ENCODE measurements at places on chromosomes 2 and 18. TPM values are rescaled to one million over a fixed set of nuclear protein-coding genes. Genes with fewer than 3 reads are reported as not detected.

The SDC1 gene
- total RNA-seq: 26.5 TPM

The ARHGEF33 gene
- total RNA-seq: not detected

The GCG gene
- not detected for total RNA-seq

The ASPRV1 gene
- 0.05 TPM for total RNA-seq

The ANKRD62 gene
- total RNA-seq: 0.29 TPM

The LBX2 gene
- total RNA-seq: 7.7 TPM

The SMCHD1 gene
- 40.3 TPM for total RNA-seq

Measured in SK-MEL-5 (cell line).